T-helper 17 cell (primary cell): ENCODE measurements at places on chromosomes 11 and 22. TPM values are rescaled to one million over a fixed set of nuclear protein-coding genes. Genes with fewer than 3 reads are reported as not detected.

- no peak for DNase-seq
Observed at GRCh38 chr11:61290905-61291690, 4.0 kb downstream of the VWCE start.

The DNAJB13 gene
- total RNA-seq = 0.40 TPM

DNA sequence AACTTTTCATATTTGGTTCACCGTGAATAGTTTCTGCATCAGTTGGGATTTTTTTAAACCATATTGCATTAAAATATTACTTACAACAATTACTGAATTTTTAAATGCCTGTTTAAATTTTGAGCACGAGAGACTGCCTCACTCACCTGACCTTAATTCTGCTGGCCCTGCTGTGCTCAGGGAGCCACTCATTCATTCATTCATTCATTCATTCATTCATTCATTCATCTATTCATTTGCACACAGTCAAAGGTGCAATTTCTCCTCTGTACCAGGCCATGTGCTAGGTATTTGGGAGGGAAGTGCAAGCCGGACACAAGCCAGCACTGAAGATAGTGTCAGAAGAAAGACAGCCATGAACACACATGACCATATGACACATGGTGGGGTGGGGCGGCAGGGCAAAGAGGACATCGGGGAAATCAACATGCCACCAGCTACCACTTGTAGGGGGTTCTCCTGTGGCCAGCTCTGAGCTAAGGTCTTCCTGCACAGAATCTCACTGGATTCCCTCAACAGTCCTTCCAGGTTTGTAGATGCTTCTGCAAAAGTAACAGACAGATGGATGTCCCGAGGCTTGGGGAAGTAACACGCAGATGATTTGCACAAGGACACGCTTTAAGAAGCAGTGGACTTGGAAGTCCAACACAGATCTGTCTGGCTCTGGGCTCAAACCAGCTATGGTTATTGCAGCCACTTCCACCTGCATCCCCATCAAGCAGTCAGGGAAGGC is 568 bp upstream of the CSF2RB start:
- no peak for DNase-seq

The SGSM1 gene
- total RNA-seq = 3.0 TPM

DNA sequence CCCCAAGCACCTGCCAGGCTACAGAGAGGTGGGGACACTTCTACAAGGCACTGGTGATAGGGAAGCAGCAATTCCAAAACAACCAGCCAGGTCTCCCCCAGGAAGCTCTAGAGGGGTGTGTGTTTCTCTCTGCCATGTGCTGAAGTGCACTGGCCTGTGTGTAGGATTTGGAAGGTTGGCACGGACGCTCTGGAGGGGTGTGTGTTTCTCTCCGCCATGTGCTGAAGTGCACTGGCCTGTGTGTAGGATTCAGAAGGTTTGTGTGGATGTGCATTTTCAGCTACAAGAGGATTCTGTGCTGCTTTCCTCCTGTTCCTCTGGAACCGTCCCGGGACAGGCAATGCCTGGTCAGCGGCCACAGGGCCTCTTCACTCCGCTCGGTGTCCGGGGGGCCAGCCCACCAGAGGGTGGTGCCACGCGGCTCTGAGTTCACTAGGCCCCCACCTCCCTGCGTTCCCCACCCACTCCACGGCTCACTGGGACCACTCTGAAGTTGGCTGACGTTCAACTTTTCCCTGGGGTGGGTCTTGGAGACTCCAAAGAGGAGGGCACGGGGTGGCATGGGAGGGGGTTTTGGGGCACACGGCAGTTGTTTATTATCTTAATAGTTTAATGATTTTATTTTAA is 552.8 kb downstream of the BRD1 start:
- no peak for DNase-seq

The MMP13 gene
- not detected for total RNA-seq

GRCh38 chr11:3823303-3823702 is 14.9 kb downstream of the PGAP2 start:
- DNase-seq = no peak

GRCh38 chr11:441418-442274 is at the start of gene ANO9:
ANO9 (minus strand) TSS chr11:442011; CDS start chr11:441926, 85 bp downstream.
- DNase-seq = peak; percentile 51

The MS4A2 gene
- total RNA-seq = 0.60 TPM

GRCh38 chr22:29195964-29196666 is 9.6 kb upstream of the EMID1 start:
- no peak for DNase-seq

GRCh38 chr11:34356130-34356529 is 1.7 kb downstream of the ABTB2 start:
- DNase-seq = no peak

DNA sequence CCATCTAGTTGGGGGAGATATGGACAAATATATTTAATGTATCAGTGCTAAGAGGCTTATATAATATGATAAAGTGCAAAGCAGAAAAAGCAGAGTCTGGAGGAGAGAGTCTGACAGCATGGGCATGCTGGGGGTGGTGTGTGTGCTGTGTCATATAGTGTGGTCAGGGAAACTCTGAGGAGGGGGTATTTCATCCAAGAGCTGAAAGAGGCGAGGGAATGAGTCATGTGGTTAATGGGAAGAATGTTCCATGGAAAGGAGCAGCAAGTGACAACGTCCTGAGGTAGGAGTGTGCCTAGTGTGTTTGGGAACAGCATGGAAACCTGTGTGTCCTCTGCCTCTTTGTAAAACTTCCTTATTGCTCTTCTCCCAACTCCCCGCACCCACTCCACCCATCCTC is 38.0 kb downstream of the EIF3F start:
- no peak for DNase-seq

GRCh38 chr11:131703311-131703710 is 332.9 kb downstream of the NTM start:
- DNase-seq = no peak

- DNase-seq = no peak
Observed at GRCh38 chr11:44833877-44834452, 107.2 kb downstream of the TSPAN18 start.

The DCHS1 gene
- total RNA-seq = 1.8 TPM

DNA sequence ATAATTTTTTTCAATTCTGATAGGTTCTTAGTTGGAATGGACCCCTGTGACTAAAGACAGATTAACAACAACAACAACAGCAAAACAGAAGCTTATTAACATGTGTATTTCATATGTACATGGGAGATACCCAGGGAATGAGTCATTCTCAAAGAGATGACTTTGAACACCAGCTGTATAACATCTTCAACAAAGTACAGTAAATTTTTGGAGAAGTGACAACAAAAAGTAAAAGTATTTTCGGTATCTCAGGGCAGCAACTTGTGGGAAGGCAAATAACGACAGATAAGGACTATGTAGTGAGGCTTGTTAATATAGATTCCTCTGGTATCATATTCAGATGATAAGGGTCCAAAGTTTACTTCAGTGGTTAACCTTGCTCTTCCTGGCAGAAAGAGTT is 573.4 kb upstream of the RAG2 start:
- no peak for DNase-seq

The MISFA gene
- total RNA-seq = 1.9 TPM

The ZNF214 gene
- total RNA-seq = not detected

The MMP3 gene
- not detected for total RNA-seq

DNA sequence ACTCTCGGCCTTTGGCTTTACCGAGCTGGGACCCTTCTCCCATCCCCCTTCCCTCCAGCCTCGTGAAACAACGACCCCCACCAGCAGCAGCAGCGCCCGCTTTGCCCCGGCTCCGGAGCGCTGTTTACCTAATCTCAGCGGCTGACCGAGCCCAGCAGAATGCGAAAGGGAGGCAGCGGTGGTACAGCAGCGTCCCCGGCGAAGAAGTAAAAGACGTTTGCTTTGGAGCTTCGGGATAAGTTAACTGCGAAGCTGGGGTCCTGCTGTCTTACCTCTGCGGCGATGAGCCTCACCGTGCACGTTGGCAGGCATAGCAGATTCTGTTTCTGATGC is 2.0 kb upstream of the LARGE1 start:
- DNase-seq = no peak

The ZC3H12C gene
- 0.91 TPM for total RNA-seq

- DNase-seq = no peak
Observed at GRCh38 chr11:115518983-115519628, 14.9 kb upstream of the CADM1 start.

- no peak for DNase-seq
Observed at GRCh38 chr11:116980136-116980793, 118.0 kb downstream of the SIK3 start.

The RPLP2 gene
- total RNA-seq = 4,178 TPM

DNA sequence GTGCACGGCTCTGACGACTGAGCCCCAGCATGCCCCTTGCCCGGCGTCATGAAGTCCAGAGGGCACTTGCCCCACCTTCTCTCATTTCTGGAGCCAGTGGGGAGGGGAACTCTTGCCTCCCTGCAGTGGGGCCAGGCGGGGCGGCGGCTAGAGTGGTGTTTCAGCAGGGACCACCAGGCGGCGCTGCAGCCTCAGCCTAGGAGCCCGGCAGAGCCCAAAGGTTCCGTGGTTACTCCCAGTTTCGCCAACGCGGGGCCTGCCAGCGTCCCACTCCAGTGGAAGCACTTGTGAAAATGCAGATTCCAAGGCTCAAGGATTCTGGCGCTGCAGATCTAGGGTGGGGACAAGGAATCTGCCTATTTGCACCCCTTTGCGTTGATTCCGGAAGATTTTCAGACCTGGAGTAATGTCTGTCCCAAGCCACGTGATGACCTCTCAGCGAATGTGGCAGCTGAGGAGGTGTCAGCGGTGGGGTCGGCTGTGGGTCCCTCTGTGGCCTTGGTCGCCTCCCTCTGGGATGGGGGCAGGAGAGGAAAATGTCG is 55.7 kb downstream of the CD82 start:
- peak; percentile 68 for DNase-seq

DNA sequence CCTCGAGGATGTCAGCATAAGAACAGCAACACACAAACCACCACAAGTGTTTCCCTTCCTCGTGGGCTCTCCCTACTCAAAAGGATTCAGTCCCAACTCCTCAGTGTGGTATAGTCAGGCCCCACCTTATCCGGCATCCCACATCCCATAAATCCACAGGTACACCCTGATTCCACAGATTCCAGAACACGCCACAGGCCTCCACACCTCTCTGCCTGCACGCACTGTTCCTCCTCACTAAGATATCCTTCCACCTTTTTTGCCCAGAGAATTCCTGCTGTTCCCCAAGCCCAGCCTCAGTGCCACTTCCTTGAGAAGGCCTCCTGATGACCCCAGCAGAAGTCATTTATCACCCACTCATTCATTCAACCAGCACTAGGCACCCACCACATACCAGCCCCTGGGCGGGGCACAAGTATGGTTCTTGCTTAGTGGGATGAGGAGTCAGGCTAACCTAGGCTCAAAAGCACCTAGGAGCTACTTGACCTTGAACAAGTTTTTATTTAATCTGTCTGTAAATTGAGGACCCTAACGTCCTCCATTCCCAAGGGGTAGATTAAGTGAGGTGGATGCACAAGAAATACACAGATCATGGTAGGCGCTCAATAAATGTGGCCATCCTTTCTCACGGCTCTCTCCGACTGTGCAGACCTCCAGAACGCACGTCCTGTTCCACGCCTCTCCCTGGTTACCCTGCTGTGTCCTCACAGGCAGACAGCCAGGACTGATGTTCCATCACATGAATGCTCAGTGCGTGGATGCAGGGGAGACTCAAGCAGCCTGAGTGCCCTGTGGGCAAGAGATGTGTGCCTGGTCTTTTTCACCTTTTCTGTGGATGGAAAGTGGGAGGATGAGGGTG is 2.1 kb upstream of the KCNJ4 start:
- DNase-seq = no peak

The NNMT gene
- not detected for total RNA-seq
